NCI-H510A treated with DMSO at 0.1 percent for 48 hours (cell line): ENCODE measurements at places on chromosomes 7 and 10.
A peak's percentile ranks its signal among the peaks of the same experiment; 100 is the strongest.

GRCh38 chr10:89534826-89535166 lies 598 bp downstream of the SLC16A12 start:
- DNase-seq, result no peak

- peak; percentile 20 for DNase-seq
Observed at GRCh38 chr10:95864906-95865813, 42.6 kb upstream of the CC2D2B start.

- no peak for DNase-seq
Observed at GRCh38 chr7:83362871-83363550, 200.3 kb upstream of the PCLO start.

- DNase-seq, result no peak
Observed at GRCh38 chr10:95221124-95221523, 27.1 kb downstream of the ACSM6 start.

- DNase-seq, result no peak
Observed at GRCh38 chr10:113049881-113050280, 99.8 kb downstream of the TCF7L2 start.

- DNase-seq, result no peak
Observed at GRCh38 chr10:25142116-25142864, 32.5 kb upstream of the GPR158 start.

GRCh38 chr7:28811008-28811407 lies 147.1 kb downstream of the TRIL start:
- DNase-seq, result no peak

DNA sequence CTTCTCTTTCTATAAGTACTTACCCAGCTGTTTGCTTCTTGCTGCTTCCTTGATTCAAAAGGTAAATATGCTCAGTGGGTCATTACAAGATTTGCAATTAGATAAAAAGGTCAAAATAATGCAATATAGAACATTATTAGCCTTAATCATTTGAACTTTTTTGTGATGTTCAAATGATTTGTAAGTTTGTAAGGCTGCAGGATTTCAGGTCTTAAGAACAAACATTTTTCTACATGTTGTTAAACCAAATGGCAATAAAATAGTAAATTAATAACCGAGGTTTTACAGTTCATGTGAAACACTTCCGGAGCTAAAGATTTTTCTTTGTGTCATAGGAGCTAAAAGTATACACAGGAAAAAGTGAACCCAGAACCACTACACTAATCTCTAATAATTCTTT lies 16.2 kb upstream of the SCIN start:
- no peak for DNase-seq

GRCh38 chr10:35650894-35651293 lies 8.8 kb upstream of the FZD8 start:
- no peak for DNase-seq

DNA sequence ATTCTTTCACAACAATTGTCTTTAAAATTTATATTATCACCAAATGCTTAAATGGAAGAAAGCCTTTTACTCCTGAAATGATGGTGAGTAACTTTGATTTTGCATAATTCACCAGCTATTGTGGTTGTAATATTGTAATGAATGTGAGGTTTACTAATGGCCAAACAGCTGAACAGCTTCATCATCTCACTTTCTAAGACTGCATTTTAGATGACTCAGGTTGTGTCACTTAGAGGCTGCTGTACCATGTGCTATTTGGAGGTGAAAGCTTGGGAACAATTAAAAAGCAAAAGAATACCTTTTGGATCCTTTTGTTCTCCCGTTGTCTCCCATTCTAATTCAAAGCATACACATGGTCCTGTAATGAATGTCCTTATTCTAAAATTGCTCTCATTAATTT lies 604.0 kb upstream of the PFKP start:
- DNase-seq, result no peak

DNA sequence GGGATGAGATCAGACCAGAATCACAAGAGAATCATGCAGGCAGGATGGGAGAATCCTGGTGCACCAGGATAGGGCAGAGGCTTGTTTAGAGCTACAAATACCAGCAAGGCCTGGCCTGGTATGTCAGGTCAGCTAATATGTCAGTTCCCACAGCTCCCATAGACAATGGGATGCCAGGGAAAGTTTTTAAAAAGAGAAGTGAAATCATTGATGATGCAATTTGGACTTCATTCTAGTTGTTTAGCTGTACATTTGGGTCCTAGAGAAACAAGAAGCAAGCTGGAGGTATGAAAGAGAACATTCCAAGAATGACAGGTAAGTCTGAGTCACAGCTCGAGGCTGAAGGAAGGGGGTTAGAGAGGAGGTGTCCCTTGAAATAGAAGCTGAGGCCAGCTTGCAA lies 45.2 kb downstream of the GPR141 start:
- no peak for DNase-seq

- DNase-seq, result no peak
Observed at GRCh38 chr10:51905032-51905431, 205.6 kb upstream of the CSTF2T start.

- no peak for DNase-seq
Observed at GRCh38 chr10:38143587-38143986, 49.5 kb downstream of the ZNF37A start.

GRCh38 chr7:50369143-50370026 lies 64.9 kb downstream of the IKZF1 start:
- DNase-seq, result peak; percentile 54

- peak; percentile 20 for DNase-seq
Observed at GRCh38 chr7:149625340-149625946, 127.8 kb upstream of the ZNF746 start.

DNA sequence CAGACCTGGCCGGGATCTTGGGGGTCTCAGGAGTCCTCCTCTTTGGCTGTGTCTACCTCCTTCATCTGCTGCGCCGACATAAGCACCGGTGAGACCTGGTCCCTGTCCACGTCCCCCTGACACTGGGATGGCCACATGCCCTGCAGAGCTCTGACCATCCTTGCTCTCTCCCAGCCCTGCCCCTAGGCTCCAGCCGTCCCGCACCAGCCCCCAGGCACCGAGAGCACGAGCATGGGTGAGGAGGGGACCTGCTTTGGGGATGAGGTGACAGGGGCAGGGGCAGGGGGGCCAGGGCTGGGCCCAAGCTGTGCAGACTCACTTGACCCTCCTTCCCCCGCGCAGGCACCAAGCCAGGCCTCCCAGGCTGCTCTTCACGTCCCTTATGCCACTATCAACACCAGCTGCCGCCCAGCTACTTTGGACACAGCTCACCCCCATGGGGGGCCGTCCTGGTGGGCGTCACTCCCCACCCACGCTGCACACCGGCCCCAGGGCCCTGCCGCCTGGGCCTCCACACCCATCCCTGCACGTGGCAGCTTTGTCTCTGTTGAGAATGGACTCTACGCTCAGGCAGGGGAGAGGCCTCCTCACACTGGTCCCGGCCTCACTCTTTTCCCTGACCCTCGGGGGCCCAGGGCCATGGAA lies 959 bp downstream of the PVRIG start:
- no peak for DNase-seq

DNA sequence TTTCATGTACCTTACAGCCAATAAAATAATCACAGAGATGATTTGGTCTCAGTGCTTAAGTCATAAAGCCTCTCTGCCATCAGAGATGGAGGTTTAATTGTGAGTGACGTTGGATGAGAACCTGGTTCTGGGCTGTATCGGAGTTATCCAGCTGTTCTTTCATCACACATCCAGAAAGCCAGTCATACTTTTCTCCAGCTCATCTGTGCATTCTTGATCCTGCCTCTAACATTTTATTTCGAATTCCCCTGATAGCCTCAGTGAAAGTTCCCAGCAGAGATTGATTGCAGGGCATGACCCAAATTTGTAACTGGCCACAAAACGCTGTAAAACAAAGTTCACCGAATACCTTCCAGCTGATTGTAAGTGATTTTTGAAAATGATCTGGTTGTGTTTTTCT lies 212.6 kb upstream of the HABP2 start:
- no peak for DNase-seq

- DNase-seq, result no peak
Observed at GRCh38 chr10:79360499-79361342, 13.5 kb downstream of the PPIF start.

- DNase-seq, result no peak
Observed at GRCh38 chr7:1647961-1648672, 22.0 kb upstream of the ELFN1 start.

- DNase-seq, result no peak
Observed at GRCh38 chr10:112842832-112843360, 107.2 kb upstream of the TCF7L2 start.

GRCh38 chr7:13910805-13911551 lies 78.5 kb downstream of the ETV1 start:
- no peak for DNase-seq

DNA sequence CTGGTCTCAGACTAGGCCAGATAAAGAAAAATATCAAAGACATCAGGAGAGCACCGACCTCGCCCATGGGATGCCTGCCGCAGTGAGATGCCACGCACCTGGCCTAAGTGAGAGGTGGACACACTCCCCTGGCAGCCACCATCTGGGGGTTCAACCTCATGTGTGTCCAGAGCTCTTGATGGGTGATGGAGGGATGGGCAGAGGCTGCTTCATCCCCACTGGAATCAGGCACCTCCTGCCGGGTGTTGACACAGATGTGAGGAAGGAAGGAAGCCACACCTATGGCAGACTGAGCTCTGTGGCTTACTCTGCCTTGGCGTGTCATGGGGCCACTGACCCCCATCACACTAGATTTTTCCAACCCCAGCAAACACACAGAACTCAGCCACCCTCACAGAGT lies 11.4 kb downstream of the ZNF488 start:
- DNase-seq, result no peak

- DNase-seq, result no peak
Observed at GRCh38 chr7:23396222-23397015, 73.9 kb downstream of the IGF2BP3 start.

GRCh38 chr7:38819463-38819862 lies 89.5 kb downstream of the VPS41 start:
- DNase-seq, result no peak

DNA sequence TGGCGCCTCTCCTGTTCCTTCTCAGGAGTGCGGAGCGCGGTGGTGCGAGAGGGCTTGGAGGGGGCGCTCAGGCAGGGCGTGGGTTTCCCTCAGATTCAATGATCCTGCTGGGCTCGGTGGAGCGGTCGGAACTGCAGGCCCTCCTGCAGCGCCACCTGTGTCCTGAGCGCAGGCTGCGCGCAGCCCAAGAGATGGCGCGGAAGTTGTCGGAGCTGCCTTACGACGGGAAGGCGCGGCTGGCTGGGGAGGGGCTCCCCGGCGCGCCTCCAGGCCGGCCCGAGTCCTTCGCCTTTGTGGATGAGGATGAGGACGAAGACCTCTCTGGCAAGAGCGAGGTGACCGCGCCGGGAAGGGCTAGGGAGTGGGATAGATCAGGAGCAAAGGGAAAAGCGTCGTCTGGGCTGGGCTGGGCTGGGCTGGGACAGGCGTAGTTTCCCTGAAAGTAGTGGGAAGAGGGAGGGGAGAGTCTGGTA lies 17.0 kb downstream of the FAM131B start:
- DNase-seq, result peak; percentile 20

DNA sequence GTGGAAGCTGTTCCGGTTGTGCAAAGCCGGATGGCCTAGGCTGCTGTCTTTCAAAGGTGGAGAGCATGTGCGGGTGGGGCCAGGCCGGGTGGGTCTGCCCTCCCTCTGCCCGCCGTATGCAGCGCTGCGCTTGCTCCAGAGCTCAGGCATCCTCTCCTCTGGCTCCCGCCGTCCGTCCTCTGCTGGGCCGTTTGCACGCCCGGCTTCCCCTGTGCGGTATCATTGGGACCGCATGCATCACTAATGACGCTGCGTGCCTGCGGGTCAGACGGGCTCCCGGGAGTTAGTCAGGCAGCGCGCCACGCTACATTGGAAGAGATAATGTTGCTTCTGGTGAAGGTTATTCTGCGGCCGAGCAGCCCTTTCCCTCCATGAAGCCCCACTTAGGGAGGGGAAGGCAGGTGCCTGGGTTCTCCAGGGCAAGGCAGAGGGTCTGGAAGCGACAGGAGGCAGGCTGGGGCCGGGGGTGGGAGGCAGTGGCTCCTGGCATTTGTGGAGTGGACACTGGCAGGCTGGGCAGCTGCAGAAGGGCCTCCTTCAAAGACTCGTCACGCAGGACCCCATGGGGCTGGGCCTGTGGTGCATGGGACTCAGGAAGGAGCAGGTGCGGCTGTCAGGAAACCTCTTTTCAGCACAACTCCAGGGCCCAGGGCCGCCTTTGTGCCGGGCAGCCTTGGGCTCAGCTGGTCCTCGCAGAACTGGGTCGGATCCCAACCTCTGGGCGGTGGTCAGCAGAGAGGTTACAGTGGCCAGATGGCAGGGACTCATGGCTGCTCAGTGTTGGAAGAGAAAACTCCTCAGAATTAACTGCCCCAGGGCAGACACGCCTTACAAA lies 318.5 kb downstream of the WDR37 start:
- no peak for DNase-seq

GRCh38 chr7:64849924-64850499 lies 53.1 kb upstream of the ZNF273 start:
- DNase-seq, result no peak

DNA sequence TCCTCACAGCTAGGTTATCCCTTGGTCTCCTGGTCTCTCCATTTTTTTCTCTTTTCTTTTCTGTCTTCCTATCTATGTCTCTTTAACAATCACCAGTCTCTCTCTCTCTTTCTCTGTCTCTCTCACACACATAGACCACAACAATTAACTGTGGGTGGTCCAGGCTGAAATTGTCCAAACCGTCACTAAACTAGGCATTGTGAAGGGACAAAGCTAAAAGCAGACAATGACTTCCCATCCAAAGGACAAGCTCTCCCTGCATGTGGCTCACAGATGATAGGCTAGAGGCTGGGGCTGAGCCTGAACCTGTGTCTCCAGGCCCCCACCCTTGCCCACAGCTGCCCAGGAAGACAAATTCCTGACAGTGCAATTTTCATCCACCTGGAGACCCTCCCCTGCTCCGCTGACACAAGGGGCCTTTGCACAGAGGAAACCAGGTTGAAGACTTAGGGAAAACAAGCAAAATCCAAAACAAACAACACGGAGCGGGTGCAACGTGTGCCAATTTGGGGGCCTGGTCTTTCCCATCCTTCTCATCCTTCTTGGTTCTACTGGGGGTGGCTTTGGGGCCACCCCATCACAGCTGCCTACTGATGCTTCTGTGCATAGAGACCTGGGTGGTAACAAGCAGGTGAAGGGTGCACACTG lies 755.4 kb downstream of the GRID1 start:
- no peak for DNase-seq

DNA sequence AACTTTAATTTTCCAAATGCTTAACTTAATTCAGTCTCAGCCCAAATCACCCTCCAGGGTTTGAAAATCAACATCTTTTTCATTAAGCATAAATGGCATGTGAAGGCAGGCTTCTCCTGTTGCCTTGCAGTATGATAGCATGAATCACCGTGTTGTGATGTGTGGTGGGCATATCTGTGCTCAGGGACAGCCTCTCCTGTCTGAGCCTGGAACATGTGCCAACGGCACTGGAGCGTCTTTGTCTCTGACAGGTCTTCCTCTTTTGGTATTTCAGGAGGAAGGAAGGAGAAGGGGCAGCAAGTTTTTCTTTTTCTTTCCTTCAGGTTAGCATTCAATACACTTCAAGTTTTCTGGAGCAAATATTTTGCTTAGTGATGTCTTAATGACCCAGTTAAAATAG lies 57.6 kb downstream of the LRGUK start:
- DNase-seq, result no peak

GRCh38 chr10:69994262-69994661 lies 58.4 kb upstream of the MACROH2A2 start:
- DNase-seq, result peak; percentile 41
